ENCODE measurements at places on chromosomes 12 and 14. TPM values are rescaled to one million over a fixed set of nuclear protein-coding genes. Genes with fewer than 3 reads are reported as not detected.

DNA sequence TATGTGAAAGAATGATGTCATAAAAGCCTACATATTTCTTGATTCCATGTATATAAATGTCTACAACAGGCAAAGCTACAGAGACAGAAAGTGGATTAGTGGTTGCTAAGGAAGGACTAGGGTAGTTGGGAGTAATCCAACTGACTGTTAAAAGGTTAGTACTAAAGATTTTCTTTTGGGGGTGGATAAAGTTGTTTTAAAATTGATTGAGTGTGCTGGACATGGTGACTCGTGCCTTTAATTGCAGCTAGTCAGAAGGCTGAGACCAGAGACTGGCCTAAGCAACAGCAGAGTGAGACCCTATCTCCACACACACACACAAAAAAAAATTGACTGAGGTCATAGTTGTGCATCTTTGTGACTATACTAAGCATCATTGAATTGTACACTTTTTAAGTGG lies 234.3 kb downstream of the C12orf50 start:
- no peak for DNase-seq

GRCh38 chr14:73842851-73843250 lies 8.8 kb upstream of the PTGR2 start:
- no peak for DNase-seq

GRCh38 chr12:13570005-13570694 lies 373.6 kb downstream of the EMP1 start:
- no peak for DNase-seq

Gene MIPOL1
- total RNA-seq, result 7.0 TPM

Gene C12orf50
- total RNA-seq, result not detected

Gene RNASE3
- total RNA-seq, result not detected
